ENCODE measurements at places on chromosomes 16 and 17.

DNA sequence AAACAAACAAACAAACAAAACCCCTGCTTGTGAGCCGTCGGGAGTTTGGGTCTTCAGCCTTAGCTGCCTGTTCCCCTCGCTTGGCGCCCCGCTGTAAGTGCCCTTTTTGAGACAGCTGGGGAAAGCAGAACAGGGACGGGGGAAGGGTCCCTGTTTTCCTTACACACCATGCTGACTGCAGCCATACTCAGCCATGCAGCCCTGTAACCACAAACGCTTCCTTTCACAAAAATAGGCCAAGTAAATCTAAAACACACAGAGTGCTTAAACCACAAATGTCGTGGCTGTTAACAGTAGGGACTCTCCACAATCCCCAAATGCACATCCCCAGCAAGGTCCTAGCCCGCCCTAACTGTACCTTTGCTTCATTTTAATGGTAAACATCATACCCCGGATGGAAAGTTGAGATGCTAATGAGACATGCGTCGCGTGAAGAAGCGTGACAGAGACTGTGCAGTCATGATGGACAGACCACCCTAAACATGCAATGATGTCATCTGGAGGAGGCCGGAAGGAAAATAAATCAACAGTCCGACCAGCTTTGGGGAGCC, 129.9 kb downstream of the MGAT5B start:
- DNase-seq: no peak

GRCh38 chr17:75755205-75755901, 9.6 kb downstream of the GALK1 start:
- DNase-seq: peak; percentile 46

GRCh38 chr16:85579191-85579590, 33.9 kb upstream of the GSE1 start:
- DNase-seq: peak; percentile 64

- no peak for DNase-seq
These were observed 74.7 kb upstream of the NKD1 start for GRCh38 chr16:50473356-50473945.

GRCh38 chr16:82331397-82331796, 161.4 kb upstream of the MPHOSPH6 start:
- no peak for DNase-seq

GRCh38 chr16:51119556-51119955, 31.5 kb downstream of the SALL1 start:
- DNase-seq: no peak

DNA sequence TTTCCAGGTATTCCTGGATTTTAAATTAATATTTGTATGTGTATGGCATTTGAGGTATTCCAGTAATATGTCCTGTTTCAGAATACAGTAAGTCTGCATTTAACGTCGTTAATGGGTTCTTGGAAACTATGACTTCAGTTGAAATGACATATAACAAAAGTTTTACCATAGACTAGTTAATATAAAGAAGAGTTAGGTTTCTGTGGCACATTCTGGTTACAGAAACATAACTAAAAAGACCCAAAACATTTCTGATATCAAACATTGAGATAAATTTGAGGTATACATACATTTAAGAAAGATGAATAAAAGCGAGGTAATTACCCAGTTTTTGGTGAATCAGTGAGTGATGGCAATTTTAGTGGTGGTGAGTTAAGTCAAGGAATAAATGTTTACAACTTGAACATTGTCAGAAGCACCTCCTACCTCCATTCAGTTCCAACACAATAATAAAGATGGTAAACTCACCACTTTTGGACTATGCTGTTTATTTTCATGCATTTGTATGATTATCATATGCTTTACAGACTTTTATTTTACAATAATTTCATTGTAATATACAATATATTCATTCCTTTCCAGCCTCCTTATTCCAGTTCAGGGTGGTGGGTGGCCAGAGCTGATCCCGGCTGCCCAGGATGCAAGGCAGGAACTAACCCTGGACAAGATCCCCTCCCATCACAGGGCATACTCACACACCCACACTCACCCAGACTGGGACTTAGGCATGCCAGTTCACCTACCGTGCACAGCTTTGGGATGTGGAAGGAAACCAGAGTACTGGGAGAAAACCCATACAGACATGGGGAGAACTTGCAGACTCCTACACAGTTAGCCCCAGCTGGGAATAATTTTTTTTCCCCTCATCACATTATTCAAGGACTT, 9.7 kb downstream of the LUC7L3 start:
- no peak for DNase-seq

GRCh38 chr16:80380514-80380913, 160.3 kb upstream of the DYNLRB2 start:
- no peak for DNase-seq

GRCh38 chr17:28725166-28725659, 820 bp downstream of the TLCD1 start:
- DNase-seq: peak; percentile 60

DNA sequence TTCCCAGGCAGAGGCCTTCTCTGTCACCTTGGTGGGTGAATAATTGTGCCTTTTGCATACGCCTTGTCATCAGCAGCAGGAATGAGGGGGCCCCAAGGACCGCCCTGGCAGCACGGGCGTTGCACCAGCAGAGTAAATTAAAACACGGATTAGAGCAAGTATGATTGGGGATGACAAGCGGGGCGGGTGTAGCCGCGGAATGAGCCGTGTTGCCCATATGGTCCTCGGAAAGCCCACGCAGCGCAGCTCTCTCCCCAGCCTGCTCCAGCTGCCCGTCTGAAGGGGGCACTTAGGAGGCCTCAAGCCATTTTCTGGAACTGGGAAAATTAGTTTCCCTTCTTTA, 299.4 kb upstream of the IRX3 start:
- DNase-seq: peak; percentile 87

GRCh38 chr16:66003201-66003600, 363.3 kb upstream of the CDH5 start:
- DNase-seq: no peak

DNA sequence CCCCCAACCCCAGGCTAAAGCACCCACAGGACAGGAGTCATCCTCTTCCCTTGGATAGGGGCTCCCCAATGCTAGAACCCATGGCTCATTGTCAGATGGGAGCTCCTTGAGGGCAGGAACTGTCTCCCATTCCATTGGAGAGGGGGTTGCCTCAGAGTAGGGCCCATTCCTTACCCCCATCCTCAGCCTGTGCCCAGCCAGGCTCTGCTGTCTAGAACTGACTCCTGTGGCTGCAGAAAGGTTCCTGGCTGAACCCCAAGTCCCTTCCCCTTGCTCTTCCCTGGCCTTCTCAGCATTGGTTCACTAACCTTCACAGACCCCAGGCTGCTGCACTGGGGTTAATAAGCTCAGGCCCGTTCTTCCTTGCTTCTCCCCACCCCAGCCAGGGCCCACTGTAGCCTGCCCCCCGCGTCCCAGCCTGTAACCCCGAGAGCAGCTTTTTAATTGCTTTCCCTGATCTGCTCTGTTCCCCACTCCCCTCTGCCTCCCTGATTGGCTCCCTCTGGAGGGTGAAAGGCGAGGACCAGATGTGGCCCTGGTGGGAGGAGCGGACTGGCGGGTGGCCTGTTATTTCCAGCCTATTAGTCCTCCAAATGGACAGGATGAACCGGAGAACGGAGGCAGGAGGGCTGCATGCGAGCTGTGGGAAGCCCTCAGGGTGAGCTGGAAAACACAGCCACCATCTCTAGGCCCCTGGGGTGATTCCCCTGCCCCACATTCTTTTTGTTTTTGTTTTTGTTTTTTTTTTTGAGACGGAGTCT, 6.0 kb upstream of the GFAP start:
- peak; percentile 89 for DNase-seq

GRCh38 chr16:87951552-87952538, 611 bp downstream of the BANP start:
- DNase-seq: peak; percentile 68

GRCh38 chr16:11144122-11144521, 111.9 kb downstream of the SOCS1 start:
- no peak for DNase-seq

DNA sequence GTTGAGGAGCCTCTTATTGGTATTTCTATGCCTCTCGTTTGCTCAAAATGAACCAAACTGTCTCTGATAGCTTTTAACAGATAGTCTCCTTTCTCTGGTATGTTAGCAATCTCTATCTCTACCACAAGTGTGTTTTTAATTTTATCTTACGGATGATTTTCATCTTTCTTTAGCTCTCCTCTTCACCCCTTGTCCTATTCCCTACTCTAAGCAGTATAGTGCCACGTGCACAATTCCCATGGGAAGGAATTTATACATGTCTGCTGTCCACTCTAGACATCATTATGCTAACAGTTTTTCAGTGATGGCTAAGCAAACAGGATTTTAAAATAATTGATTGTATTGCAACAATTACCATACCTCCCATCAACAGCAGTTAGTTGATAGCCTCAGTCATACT, 177.3 kb downstream of the CYB561 start:
- DNase-seq: no peak

- no peak for DNase-seq
These were observed 2.4 kb downstream of the OSGIN1 start for GRCh38 chr16:83955218-83956130.

GRCh38 chr17:8542599-8543502, 87.7 kb downstream of the MYH10 start:
- no peak for DNase-seq

DNA sequence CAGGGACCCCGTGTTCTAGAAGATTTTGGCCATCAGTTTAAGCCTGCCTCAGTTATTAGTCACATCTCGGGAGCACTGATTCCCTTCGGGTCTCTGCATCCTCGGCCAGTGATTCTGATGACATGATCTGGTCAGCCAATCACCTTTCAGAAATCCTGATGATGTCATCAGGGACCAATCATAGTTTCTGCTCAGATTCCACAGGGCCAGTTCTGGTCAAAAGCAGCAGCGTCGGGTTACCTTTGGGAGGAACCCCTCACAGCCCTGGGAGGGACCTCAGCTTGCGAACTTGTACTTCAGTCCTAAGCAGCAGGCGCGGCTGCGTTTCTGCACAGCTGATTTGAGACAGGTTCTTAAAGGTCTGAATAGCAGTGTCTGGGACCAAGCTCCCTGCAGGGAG, 13.9 kb downstream of the KDM8 start:
- peak; percentile 84 for DNase-seq
